Fibroblast of the aortic adventitia (primary cell): ENCODE measurements at places on chromosomes 13 and 19.
A peak's percentile ranks its signal among the peaks of the same experiment; 100 is the strongest.

DNA sequence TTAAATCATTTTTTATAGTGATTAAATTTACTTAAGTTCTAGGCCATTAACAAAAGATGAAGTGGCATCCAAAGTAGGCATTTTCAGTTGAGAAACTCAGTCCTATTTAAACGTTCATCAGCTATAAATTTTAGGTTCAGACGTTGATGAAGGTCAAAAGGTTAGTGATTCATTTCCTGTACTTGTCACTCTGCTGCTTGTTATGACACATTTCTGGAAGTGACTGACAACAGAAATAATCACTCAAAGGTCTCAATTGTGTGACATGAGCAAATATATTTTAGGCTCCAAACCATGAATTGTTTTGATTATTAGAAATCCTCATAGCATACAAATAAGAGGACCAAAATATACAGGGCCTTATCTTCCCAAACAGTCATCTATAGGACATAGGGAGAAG is 10.3 kb upstream of the EDNRB start:
- DNase-seq: no peak

- no peak for DNase-seq
Observed at GRCh38 chr13:71611292-71611691, 255.7 kb downstream of the DACH1 start.

GRCh38 chr19:33453265-33453664 is 68.3 kb downstream of the PEPD start:
- DNase-seq: no peak

DNA sequence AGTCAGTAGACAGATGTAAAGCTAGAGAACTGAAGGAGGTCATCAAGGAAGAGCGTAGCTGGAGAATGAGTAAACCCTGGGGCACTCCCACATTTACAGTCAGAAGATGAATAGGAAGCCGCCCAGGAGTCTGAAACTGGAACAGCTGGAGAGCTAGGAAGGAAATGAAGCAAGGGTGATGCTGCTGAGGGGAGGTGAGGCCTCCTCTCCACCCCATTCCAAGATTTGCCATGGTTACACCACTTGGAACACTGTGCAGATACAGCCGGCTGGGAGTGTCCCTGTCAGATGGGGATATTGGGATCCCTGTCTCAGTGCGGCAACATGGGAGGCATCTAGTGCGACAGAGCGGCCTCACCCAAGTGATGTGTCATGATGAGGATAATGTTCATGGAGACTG is 51.8 kb upstream of the GPI start:
- peak; percentile 75 for DNase-seq

GRCh38 chr13:24038841-24039330 is 121.6 kb upstream of the SPATA13 start:
- DNase-seq: peak; percentile 11

GRCh38 chr13:77989281-77989680 is 70.7 kb upstream of the EDNRB start:
- DNase-seq: no peak

DNA sequence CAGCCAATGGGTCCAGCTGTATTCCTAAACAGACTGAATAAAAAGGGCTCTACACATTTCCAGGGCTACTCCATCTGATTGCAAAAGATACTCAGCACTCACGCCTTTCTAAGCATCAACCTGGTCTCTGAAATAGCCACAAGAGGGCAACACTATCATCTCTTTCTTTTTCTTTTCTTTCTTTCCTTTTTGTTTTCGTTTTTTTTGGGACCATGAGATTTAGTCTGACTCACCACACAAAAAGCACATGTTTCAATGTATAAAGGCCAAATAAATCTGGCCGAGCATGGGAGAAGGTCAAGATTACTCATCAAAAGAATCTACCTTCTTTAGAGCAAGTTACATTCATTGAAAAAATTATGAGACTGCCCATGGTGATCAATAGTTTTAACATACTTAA is 805.6 kb upstream of the ARGLU1 start:
- peak; percentile 76 for DNase-seq

- DNase-seq: peak; percentile 55
Observed at GRCh38 chr19:722553-723101, 13.9 kb downstream of the PALM start.

DNA sequence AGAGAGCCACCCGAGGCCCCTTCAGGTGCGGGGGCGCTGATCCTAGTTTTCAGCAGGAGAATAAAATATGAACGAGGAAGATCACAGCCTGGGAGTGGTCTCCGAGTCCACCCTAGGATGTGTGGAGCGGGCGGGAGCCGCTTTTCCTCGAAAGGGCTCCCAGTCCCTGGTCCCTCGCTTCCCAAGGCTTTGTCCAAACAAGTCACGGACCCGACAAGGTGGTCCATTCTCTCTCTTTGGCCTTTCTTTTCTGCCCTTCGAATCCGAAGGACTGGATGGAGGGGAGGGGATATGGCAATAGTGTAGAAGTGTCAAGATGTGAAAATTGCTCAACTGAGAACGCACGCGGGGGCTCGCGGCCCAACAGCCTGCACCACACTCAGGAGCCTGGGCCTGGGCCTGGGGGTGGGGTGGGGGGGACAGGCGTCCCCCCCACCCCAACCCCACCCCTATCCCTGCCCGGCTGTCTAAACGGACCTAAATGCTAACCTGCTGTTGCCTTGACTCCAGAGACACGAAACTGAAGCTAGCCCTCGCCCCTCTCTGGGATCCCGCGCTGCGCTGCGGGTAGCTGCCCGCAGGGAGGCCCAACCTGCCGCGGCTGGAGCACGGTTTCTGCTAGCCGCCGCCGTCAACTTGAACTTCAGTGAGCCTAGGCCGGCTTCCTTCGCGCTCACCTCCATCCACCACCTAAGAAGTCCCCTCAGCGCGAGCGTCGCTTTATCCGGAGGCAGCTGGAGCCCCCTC is 7.1 kb downstream of the ZIC2 start:
- no peak for DNase-seq

DNA sequence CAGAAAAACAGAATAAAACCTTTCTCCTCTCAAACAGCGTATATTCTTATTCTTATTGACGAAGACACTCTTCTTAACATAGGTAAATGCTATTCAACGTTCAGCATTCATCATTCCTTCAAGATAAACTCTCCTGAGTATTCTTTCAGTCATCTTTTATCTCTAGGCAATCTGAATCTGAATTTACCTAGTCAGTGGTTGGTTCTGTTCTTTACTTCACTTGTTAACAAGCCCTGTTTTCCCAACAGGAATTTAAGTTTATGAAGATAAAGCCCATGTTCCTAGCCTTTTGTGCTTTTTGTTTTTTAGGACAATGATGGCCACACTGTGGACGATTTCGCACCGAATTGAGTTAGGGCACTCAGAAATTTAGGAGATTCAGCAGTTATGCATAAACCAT is 3.2 kb downstream of the ELF1 start:
- no peak for DNase-seq

DNA sequence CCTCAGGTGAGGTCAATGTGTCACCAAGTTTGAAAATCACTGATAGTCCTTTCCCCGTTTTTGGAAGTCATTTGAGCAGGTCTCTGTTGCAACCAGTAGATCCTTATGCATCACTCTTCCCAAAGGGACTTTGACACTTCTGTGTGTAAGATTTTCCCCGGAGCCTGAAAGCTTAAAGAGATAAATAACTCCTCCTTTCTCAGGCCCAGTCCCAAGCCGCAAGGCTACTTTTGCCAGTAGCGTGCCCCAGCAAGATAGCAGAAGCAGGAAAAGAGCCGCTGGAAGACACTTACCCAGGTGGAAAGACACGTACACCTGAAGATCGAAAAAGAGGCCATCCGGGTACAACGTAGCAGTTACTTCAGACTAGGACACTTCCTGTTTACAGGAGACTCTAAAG is 106.9 kb downstream of the CYSLTR2 start:
- DNase-seq: no peak

DNA sequence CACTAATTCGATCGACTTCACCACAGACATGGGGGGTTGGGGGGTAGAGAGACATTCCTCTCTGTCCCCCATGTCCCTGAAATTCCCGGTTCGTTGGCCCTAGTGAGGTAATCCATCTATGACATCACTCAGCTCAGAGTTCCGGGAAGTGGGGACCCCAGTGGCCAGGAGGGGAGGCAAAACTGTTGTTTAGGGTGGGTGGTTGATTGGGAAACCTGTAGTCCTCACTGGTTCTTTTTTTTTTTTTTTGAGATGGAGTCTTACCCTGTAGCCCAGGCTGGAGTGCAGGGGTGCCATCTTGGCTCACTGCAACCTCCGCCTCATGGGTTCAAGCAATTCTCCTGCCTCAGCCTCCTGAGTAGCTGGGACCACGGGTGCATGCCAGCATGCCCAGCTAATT is at the start of gene ARRDC5:
Gene ARRDC5, minus strand, starts transcription at position 101 of the 400 bp plus-strand sequence. Its CDS starts 71 bp downstream, at position 30.
- no peak for DNase-seq

GRCh38 chr19:54684527-54684926 is 21.7 kb downstream of the LILRB4 start:
- no peak for DNase-seq

DNA sequence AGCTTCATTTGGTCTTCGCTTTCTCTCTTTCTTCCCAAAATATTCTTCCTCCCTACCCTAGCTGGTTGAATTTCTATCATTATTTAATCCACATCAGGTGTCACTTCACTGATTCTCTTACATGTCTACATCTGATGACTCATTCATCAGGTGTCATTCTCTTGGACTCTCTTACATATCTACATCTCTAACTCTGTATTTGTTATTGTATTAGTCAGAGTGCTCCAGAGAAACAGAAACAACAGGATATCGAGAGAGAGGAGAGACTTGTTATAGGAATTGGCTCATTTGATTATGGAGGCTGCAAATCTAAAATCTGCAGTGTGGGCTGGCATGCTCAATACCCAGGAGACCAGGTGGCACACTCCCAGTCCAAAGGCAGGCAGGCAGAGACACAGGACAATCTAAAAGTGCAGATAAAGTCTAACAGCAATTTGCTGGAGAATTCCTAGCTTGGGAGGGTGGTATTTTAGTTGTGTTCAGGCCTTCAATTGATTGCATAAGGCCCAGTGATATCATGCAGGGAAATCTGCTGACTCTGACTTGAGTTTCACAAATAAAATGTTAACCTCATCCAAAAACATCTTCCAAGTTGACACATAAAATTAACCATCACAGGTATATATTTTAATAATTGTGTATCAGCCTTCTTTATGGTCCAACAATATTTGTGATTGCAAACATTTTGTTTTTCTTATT is 541.4 kb upstream of the SLITRK5 start:
- peak; percentile 58 for DNase-seq

GRCh38 chr13:97495678-97496077 is 61.7 kb downstream of the RAP2A start:
- no peak for DNase-seq

GRCh38 chr13:113577881-113578435 is 6.6 kb upstream of the TFDP1 start:
- no peak for DNase-seq

DNA sequence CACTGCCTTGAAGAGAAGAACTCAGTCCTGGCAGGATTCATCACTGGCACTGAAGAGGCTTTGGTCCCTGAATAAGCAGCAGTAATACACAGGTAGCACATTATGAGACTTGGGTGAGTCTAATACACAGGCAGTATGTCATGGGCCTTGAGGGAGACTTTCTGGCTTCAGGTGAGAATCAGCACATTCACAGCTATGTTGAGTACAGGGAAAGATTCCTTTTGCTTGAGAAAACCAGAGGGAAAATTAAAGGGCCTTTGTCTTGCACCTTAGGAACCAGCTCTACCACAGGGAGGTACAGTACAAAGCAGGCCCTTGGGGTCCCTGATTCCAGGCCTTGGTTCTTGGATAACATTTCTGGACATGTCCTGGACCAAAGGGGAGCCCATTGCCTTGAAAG is 484.6 kb downstream of the RFC3 start:
- no peak for DNase-seq

- DNase-seq: no peak
Observed at GRCh38 chr13:113044391-113045114, 61.0 kb upstream of the F7 start.

DNA sequence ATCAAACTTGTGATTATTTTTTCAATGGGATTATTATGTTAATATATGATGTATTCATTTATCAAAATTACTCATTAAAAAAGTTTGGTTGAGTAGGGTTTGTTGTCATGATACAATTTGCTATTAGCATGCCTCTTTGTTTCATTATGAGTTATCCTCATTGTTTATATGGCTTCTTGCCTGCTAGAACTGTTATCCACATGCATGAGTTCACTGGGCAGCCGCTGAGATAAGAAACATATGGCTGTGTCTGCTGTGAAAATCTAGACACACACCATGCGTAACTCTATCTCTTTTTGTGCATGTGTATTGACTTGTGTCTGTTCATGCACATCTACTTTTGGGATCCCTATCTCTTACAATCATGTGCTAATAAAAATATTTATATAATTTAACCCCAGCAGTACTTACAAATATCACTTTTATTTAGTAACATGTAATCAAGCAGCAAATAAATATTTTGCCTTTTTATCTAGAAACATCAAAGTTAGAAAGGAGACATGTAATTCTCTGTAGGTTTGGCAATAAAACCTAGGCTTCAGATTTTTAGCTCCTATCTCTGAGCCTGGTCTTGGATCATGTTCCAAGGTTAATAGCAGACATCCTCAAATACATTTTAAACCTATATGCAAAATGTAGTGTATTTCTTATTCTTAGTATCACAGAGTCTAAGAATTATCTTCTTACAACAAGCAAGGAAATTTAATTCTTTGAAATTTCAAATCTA is 11.2 kb upstream of the KLF12 start:
- peak; percentile 74 for DNase-seq

DNA sequence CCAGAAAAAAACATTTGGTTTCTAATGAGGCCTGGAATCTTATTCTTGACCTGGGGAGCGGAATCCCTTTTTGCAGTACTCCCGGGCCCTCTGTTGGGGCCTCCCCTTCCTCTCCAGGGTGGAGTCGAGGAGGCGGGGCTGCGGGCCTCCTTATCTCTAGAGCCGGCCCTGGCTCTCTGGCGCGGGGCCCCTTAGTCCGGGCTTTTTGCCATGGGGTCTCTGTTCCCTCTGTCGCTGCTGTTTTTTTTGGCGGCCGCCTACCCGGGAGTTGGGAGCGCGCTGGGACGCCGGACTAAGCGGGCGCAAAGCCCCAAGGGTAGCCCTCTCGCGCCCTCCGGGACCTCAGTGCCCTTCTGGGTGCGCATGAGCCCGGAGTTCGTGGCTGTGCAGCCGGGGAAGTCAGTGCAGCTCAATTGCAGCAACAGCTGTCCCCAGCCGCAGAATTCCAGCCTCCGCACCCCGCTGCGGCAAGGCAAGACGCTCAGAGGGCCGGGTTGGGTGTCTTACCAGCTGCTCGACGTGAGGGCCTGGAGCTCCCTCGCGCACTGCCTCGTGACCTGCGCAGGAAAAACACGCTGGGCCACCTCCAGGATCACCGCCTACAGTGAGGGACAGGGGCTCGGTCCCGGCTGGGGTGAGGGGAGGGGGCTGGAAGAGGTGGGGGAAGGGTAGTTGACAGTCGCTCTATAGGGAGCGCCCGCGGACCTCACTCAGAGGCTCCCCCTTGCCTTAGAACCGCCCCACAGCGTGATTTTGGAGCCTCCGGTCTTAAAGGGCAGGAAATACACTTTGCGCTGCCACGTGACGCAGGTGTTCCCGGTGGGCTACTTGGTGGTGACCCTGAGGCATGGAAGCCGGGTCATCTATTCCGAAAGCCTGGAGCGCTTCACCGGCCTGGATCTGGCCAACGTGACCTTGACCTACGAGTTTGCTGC is at the start of gene ICAM4:
Gene ICAM4, plus strand, starts transcription at position 153 of the 935 bp plus-strand sequence. Its CDS starts 58 bp downstream, at position 211.
- DNase-seq: peak; percentile 44
